ENCODE measurements at places on chromosomes 12 and 14.

DNA sequence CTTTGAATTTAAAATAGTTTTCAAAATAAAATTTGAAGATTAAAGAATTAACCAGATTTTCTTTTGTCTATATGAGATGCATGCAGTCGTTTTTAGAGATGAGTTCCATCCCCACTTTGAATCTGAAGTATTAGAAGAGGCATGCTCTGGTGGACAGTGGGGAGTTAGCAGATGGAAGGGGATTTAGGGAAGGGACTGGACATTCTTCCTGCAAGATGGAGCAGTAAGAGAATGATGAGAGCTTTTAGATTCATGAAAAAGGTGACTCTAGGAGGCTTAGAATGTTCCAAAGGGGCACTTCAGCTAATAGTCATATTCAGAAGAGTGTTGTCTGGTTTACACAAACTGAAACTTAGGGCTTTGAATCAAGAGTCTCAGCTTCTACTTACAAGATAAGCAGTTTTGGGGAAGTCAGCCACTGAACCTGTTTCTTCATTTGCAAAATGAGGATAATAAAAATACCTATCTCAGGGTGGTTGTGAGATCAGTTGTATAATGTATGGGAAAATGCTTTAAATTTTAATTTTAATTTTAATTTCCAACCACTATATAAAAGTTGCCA lies 3.7 kb downstream of the ZBTB1 start:
- DNase-seq, result no peak

GRCh38 chr14:94707494-94707893 lies 62.4 kb downstream of the GSC start:
- no peak for DNase-seq

DNA sequence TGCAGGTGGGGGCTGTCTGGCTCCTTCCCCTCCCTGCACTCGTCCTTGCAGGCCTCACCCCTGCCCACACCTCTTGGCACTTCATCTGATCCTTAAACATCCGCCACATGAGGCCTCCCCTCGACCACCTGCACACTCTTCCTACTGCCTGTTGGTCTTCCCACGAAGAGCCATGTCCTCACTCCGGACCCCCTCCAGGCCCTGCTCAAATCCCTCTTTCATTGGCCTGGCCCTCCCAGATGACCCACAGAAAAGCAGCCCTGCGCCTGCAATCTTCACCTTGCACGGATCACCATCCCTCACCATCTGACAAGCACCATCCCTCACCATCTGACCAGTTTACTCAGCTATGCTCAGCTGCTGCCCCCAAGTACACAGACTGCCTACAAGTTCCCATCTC lies 193.6 kb downstream of the BCL11B start:
- DNase-seq, result no peak

DNA sequence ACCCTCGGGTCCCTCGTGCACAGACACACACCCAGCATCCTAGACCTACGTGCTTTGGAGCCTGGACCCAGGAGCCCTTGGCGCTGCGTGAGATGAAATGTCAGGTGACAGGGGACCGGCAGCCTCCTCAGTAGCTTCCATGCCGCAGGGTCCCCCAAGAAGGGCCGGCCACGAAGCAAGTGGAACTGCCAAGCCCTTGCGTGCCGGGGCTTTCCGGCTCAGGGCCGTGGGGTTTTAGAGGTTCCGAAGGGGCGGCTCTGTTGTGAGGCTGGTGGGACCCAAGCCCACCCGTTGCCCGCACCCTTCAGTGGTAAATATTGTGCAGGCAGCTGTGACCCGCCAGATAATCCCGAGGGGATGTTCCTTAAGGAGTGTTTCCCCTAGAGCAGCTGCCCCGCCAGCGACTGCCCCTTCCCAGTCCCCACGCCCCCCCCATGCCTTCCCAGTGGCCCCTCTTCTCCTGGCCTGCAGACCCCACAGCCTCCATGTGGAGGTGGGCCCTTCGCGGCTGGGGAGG lies 133.7 kb downstream of the ADGRD1 start:
- no peak for DNase-seq

GRCh38 chr12:76156314-76156713 lies 71.8 kb upstream of the NAP1L1 start:
- no peak for DNase-seq

- DNase-seq, result no peak
Observed at GRCh38 chr14:90444077-90444696, 47.4 kb downstream of the CALM1 start.

DNA sequence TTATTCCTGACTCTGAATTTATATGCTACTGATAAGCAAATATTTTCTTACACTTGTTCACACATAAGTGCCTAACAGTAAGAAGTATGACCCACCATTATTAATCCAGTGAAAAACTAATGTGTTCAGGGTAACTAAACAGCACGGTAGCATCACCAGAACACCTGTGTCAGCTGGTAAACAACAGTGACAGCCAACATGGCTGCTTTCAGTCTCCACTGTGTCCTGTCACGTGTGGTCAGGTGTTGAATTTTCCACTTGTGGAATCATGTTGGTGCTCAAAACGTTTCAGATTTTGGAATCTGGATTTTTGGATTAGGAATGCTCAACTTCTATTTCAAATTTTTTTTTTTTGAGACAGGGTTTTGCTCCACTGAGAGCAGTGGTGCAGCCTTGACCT lies 14.3 kb upstream of the ATP23 start:
- DNase-seq, result no peak

- DNase-seq, result no peak
Observed at GRCh38 chr12:95443459-95443858, 30.5 kb upstream of the METAP2 start.

GRCh38 chr12:54019924-54020590 lies 8.2 kb upstream of the HOXC6 start:
- no peak for DNase-seq

GRCh38 chr12:105083031-105083430 lies 1.2 kb downstream of the ALDH1L2 start:
- no peak for DNase-seq

GRCh38 chr12:89497467-89497866 lies 27.1 kb downstream of the GALNT4 start:
- DNase-seq, result no peak

GRCh38 chr12:76546889-76547288 lies 12.7 kb downstream of the OSBPL8 start:
- no peak for DNase-seq

DNA sequence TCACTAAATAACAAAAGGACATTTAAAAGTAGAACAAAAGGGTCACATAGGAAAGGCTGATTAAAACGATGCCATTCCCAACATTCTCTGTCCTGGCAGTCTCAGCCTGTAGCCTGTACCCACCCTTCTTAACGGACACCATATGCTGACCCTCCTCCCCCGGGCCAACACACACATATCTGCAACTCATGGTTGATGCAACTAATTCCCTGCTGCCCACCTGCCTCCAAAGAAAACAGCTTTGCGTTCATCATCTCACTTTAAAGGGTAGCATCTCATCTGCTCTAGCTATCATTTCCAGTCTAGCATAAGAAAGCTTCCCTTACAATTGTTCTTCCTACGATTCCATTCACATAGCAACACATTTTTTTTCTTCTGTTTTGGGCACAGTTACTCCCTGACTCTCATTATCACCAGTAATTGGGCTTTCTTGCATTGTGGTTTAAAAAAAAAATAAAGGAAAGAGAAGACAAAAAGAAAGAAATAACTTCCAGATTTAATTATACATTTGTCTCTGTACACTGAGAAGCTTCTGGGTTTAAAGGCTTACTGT lies 92.9 kb downstream of the KCNC2 start:
- DNase-seq, result no peak

DNA sequence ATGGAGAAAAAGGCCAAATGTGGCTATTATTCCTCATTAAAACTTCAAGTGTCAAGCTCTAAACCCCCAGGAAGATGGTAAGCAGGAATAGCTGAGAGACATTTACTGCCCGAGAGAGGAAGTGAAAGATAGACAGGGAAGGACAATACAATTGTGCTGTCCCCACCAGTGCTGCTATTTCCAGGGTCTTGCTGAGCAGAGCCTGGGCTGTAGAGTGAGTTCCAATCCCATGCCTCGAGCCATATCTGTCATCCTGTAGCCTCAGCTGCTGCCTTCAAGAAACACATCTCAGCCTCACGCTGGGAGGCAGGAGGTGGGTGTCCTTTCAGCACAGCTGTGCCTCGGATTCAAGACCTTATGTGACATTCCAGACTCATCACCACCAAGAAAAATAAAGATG lies 114.0 kb downstream of the RPAP3 start:
- DNase-seq, result no peak

All from central memory CD4-positive, alpha-beta T cell (primary cell).